ENCODE measurements at places on chromosomes 13 and 19. TPM values are rescaled to one million over a fixed set of nuclear protein-coding genes. Genes with fewer than 3 reads are reported as not detected.

DNA sequence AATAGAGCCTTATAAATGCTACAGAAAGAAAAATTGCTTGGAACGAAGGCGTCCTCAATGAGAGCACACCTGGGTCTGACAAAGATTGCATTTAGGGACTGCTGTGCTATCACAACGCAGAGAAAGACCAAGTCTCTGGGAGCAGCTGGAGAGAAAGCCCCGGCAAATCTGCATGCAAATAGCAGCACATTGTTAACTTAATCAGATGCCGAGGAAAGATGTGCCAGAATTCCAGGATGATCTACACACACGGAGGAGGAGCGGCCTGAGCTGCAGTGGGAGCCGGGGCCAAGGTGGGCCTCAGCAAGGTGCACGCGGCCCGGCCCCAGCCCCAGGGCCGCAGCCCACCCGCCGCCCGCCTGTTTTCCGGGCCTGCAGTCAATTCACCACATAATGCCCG is 1.4 kb downstream of the ZNF536 start:
- no peak overlapping the region for H3K4me3 ChIP-seq
- no peak for DNase-seq
- H3K27ac ChIP-seq, result no peak overlapping the region
- H3K4me1 ChIP-seq, result no peaks in the 10 kb centered on the region
- H3K27me3 ChIP-seq, result no peaks in the 10 kb centered on the region

CA11 gene
- total RNA-seq, result 3.9 TPM

DNA sequence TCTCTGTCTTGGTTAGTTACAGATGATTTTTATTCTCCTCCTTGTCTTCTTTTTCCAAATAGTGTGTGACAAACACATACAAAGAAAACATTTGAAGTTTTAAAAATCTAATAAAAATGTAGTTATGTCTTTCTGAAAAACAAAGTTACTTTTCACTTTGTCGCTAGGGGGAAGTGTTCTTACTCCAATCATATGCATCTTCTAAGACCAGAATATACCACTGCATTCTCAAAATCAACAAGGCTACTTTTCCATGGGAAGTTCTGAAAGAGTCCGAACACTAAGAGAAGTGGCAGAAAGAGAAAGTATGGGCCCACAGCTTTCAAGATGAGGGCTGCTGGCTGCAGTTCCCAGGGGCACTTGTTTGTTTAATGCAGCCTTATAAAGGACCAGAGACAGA is 208.9 kb downstream of the DCT start:
- DNase-seq, result no peak
- no peak overlapping the region for H3K27ac ChIP-seq
- H3K27me3 ChIP-seq, result no peaks in the 10 kb centered on the region
- no peaks in the 10 kb centered on the region for H3K36me3 ChIP-seq
- H3K4me3 ChIP-seq, result no peak overlapping the region

SRRM5 gene
- total RNA-seq, result 0.08 TPM

Measured in GM12878 (cell line).